Activated T-cell treated with anti-CD3 and anti-CD28 coated beads for 4 hours (primary cell): ENCODE measurements at places on chromosomes 4 and X.

- no peak for DNase-seq
Observed at GRCh38 chr4:182351485-182351884, 108.3 kb downstream of the TENM3 start.

DNA sequence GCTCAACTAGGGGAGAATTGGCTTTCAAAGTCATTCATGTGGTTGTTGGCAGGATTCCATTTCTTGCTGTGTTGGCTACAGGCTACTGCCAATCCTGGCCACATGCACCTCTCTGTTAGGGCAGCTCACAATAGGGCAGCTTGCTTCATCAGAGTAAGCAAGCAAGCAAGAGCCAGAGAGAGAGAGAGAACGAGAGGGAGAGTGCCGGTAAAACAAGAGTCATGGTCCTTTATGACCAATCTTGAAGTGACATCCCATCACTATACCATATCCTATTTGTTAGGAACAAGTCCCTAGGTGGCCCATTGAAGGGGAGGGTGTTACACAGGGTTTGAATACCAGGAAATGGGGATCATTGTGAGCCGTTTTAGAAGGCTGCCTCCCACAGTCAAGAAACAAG is 33.0 kb upstream of the TLR2 start:
- no peak for DNase-seq

DNA sequence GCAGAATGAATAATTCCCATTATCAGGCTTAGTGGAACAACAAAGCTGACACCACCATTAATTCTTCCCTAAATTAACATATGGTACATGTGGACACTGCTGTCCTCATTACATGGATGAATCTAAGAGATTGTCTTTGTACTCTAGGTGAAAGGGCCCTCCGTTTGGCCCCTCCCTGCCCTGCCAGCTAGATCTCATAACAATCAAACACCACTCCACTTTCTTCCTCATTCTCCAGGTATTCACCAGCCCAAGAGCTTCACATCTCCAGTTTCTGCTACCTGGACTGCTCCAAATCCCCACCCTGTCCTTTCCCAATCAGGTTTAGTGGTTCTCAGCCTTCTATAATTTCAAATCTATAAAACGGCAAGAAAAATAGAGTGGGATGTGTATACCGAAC is 3.8 kb downstream of the HSD17B11 start:
- no peak for DNase-seq

DNA sequence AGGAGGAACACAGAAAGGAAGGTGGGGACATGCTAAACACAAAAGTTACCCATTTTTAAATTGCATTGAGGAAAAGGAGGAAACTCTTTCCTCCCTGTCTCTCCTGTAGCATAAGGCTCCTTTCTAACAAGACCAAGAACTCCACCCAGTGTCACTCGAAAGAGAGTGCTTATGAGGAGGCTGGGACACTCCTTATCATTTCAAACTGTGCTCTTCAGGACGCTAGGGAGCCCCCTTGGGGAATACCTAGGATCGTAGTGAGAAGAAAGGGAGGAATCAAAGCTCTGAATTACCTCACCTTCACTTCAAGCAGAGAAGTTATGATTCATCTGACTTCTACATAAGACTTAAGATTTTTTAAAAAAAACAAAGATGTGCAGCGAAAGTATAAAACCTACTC is 65.5 kb downstream of the F9 start:
- DNase-seq = no peak

DNA sequence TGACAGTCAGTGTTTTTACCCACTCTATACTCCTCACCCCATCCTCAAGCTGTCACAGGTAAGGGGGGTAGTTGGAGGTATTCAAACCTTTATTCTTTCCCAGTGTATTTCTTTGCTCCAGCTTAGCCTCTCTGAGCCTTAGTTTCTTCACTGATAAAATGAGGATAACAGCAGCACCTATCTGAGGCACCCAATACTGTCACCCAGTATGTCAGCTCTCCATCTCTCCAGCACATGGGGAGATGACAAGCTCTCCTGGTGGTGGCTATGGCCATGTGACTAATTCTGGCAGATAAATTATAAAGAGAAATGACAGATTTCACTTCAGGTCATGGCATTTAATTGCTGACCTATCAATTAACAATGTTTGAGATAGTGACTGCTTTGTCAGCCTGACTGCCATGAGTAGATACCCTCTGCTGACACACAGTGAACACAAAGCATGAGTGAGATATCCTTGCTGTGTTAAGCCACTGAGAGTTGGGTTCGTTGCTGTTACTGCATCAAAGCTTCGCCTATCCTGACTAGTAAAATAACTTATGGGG is 176.4 kb upstream of the TBC1D9 start:
- no peak for DNase-seq

DNA sequence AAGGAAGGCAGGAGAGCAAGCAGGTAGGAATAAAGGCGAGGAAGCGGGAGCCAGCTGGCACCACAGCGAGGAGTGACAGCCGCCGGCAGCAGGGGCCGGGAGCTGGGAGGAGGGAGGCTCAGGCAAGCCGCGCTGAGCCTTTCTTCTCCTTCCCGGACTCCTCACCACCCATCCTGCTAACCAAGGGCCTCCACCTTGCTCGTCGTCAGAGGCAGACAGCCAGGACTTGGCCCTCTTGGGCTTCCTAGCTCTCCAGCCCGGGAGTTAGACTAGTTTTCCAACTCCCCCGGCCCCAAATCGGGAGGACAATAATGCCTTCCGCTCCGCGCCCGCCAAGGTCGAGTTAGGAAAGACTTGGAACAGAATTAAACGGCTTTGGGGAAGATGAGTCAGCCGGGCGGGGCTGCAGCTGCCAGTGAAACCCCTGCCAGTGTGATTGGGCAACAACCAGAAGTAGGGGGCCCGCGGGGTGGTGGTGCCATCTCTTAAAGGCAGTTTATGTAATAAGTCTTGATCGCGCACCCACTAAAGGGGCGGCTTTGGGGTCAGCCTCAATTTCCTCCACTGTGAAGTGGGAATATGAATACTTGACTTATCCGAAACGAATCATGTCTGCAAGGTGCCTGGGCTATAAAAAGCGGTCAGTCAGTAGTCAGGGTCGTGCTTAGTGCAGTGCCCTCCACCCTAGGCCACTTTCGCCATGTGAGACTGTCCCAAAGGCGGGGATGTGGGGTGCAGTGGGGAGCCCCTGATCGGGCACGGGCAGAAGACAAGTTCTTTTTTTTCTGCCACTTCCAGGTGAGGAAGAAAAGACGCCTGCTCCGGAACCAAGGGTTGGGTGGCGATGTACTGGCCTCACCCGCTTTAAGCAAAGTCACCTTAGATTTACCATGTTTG is 6.7 kb upstream of the HSD17B10 start:
- DNase-seq = no peak

DNA sequence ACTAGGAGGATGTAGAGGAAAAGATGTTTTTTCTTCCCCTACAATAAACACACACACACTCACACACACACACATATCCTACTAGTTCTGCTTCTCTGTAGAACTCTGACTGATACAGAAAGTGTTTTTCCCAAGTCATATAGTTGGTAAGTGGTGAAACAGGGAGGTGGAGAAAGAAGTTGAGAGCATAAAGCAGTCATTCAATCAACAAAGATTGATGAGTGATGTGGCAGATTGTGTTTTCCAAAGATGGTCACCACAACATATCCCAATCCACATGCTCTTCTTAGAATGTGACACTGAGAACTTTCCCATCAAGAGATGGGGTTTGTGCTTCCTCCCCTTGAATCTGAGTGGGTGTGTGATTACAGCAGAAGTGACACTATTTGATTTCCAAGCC is 123.4 kb upstream of the ATP6AP2 start:
- DNase-seq = no peak

DNA sequence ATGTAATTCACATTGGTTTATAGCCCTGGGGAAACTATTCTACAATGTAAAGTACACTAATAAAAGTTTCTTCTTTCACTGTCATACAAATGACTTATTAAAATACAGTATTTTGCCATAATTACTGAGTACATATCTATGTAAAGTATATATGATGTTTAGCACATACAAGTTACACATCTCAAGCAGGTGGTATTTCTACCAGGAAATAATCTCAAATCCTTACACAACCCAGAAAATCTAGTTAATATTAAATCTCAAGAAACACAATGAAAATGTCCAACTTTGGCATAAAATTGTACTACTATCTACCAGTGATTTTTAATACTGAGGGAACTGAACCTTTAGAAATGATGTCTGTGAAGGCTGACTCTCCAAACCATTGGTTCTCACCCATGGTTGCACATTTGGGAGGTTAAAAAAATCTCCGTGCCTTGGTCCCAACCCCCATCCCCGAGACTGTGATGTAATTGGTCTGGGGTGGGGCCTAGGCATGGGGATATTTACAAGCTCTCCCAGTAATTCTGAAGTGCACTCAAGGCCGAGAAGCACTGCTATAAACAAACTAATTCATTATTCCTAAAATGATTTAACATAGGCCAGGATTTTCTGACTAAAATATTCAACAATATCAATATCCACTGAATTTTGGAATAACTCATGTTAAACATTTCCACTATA is 27.6 kb downstream of the MAP3K15 start:
- DNase-seq = no peak

- DNase-seq = no peak
Observed at GRCh38 chr4:25760518-25761157, 102.2 kb downstream of the SEL1L3 start.

DNA sequence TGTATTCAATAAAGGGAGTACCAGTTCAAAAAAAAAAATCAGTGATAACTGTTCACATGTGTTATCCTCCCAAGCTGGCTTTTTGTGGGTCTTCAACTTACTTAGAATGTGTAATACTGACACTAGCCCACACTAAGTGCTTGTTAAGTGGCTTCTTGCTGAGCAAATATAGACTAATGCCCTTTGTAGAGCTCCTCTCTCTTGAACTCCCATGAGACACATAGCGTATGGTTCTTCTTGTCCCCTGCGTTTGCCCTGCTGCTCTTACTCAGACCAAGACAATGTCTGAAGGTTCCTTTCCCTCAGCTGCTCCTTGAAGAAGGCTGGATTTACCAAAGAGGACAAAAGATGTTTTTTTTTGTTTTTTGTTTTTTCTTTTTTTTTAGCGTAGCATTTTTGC is 110.9 kb downstream of the FRAS1 start:
- no peak for DNase-seq

GRCh38 chr4:2091990-2092668 is 33.0 kb downstream of the NAT8L start:
- DNase-seq = no peak

DNA sequence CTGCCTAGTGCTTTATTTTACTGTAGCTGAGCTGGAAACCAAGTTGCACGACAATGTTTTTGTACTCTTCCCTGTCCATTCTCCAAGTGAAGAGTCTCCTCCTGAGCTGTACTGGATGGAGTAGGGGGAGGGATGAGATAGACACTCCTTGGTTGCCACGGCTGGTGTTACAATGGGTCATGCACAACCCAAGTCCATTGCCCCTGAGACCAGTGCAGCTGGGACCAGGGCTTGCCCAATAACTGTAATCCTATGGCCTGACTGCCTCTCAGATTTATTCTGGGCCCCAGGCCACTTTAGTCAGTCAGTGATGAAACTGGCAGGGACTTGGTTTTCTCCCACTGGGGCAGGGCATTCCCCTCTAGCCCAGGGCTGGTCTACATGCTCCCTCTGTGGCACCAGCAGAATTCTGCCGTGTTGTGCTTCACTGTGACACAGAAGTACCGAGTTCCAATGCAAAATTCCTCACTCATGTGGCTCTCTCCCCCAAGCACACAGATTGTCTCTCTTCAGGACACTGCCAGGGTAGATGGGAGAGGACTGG is 203.3 kb upstream of the PCDH18 start:
- no peak for DNase-seq
